ENCODE measurements at places on chromosomes 16 and 17. TPM values are rescaled to one million over a fixed set of nuclear protein-coding genes. Genes with fewer than 3 reads are reported as not detected.

Gene MRPL58
- 46.4 TPM for total RNA-seq

Gene HAS3
- total RNA-seq = 1.1 TPM

Gene SHISA9
- total RNA-seq = not detected

Gene INCA1
- total RNA-seq = not detected

Gene INPP5K
- total RNA-seq = 42.2 TPM

Gene NHLRC4
- 1.6 TPM for total RNA-seq

Gene MFAP4
- total RNA-seq = under 0.01 TPM

Gene MYH2
- total RNA-seq = not detected

Gene ACTG1
- total RNA-seq = 11,034 TPM

Gene JMJD6
- total RNA-seq = 22.9 TPM

Gene SEPTIN12
- not detected for total RNA-seq

Gene LRRC75A
- total RNA-seq = 1.6 TPM

Gene C1QL1
- total RNA-seq = not detected

Gene TBC1D3E
- not detected for total RNA-seq

Gene TSPAN10
- 0.46 TPM for total RNA-seq

Gene IRF8
- not detected for total RNA-seq

Gene KRT39
- total RNA-seq = not detected

Gene HES7
- total RNA-seq = not detected

Gene RNF222
- total RNA-seq = not detected
